Thoracic aorta (tissue), 2 donors: ENCODE measurements at places on chromosomes 11 and 22.

GRCh38 chr22:29254286-29254660, 13.5 kb downstream of the RHBDD3 start:
- no peaks in the 10 kb centered on the region for H3K36me3 ChIP-seq
- no peak for DNase-seq
- H3K27me3 ChIP-seq = no peaks in the 10 kb centered on the region
- H3K4me3 ChIP-seq = no peak overlapping the region
- no peak overlapping the region for H3K27ac ChIP-seq
- no peaks in the 10 kb centered on the region for H3K4me1 ChIP-seq

DNA sequence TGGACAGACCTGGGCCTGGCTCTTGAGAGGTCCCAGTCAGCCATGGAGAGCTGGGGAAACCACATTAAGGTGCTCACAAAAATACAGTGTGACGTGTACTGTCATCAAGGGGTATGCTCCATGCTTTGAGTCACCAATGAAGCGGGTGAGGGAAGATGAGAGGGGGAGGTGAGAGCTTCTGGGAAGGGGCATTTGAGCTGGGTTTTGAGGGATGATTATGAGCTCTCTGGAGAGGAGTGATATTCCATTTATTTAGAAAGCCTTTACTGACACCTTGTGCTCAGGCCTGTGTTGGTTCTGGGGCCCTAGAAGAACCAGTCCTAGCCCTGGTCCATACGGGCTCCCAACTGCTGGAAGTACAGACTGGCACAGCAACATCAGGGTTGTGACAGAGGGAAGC, 10.4 kb upstream of the ARHGEF17 start:
- no peaks in the 10 kb centered on the region for H3K36me3 ChIP-seq
- no peak overlapping the region for H3K4me3 ChIP-seq
- H3K4me1 ChIP-seq = peaks cover 17% of the 10 kb centered on the region
- H3K27me3 ChIP-seq = no peaks in the 10 kb centered on the region
- H3K27ac ChIP-seq = no peak overlapping the region

- H3K36me3 ChIP-seq = no peaks in the 10 kb centered on the region
- no peaks in the 10 kb centered on the region for H3K27me3 ChIP-seq
- H3K4me1 ChIP-seq = peaks cover 5% of the 10 kb centered on the region
- DNase-seq = no peak
- H3K4me3 ChIP-seq = no peak overlapping the region
- no peak overlapping the region for H3K27ac ChIP-seq
Measured at GRCh38 chr22:35955546-35955945, 73.1 kb downstream of the RBFOX2 start.

DNA sequence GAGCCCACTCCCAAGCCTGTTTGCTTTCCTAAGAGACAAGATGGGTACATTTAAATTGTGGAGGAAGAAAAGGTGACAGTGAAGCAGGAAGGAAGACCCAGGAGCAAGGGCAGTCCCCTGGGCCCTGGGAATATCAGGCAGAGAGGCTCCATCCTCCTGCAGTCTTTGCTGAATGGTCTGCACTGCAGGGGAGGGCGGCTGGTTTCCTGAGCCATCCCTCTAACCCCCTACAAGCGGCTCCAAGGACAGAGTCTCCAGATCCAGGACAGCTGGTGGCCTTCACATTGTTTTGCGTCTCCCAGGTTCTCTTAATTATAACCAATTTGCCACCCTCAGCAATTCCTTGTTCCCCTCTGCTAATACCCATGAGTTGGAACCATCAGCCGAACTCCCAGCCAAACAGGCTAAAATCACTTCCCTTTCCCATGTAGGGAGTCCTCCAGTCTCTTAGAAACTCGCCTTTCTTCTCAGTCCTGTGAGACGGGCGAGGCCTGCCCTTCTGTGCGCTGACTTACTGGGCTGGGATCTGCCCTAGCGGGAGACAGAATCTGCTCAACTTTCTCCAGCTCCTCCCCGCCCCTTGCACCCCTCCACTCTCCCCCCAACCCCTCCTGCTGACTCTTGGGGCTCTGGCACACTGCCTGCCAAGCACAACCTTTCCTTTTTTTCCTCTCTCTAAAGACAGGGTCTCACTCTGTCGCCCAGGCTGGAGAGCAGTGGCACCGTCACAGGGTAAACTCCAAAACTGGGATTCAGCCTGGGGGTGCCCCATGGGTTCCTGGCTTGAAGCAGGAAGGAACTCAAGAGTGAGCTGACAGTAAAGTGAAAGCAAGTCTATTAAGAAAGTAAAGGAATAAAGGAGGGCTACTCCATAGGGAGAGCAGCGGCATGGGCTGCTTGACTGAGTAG, 53.4 kb upstream of the EMID1 start:
- peak overlapping the region; percentile 66 for H3K27ac ChIP-seq
- H3K4me3 ChIP-seq = peak overlapping the region; percentile 52
- DNase-seq = no peak
- H3K27me3 ChIP-seq = no peaks in the 10 kb centered on the region
- no peaks in the 10 kb centered on the region for H3K36me3 ChIP-seq

GRCh38 chr11:28439403-28439802, 331.2 kb downstream of the METTL15 start:
- no peaks in the 10 kb centered on the region for H3K36me3 ChIP-seq
- DNase-seq = no peak
- peaks cover 6% of the 10 kb centered on the region for H3K4me1 ChIP-seq
- H3K4me3 ChIP-seq = no peak overlapping the region
- H3K27ac ChIP-seq = no peak overlapping the region

DNA sequence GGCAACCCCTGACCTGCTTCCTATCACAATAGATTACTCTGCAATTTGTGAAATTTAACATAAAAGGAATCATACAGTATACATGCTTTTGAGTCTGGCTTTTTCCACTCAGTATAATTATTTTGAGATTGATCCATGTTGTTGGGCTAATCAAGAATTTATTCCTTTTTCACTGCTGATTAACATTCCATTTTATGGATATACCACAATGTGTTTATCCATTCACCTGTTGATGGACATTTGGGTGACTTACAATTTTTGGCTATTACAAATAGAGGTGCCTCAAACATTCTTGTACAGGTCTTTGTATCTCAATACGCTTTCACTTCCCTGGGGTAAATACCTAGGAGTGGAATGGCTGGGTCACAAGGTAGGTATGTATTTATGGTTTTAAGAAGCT, 24.9 kb downstream of the TENM4 start:
- DNase-seq = no peak
- H3K27ac ChIP-seq = no peak overlapping the region
- H3K4me3 ChIP-seq = no peak overlapping the region
- peaks cover 29% of the 10 kb centered on the region for H3K4me1 ChIP-seq

DNA sequence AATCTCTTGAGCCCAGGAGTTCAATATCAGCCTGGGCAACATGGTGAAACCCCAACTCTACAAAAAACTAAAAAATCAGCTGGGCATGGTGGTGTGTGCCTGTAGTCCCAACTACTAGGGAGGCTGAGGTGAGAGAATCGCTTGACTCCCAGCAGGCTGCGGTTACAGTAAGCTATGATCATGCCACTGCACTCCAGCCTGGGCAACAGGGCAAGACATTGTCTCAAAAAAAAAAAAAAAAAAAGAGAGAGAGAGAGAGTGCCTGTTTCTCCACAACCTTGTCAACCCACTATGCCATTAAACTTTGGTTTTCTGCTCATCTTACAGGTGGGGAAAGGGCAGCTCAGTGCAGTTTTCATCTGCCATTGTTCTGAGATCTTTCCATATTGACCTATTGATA, 5.1 kb downstream of the FOLR3 start:
- H3K36me3 ChIP-seq = no peaks in the 10 kb centered on the region
- no peaks in the 10 kb centered on the region for H3K4me1 ChIP-seq
- no peak overlapping the region for H3K4me3 ChIP-seq
- H3K27me3 ChIP-seq = no peaks in the 10 kb centered on the region
- no peak for DNase-seq

DNA sequence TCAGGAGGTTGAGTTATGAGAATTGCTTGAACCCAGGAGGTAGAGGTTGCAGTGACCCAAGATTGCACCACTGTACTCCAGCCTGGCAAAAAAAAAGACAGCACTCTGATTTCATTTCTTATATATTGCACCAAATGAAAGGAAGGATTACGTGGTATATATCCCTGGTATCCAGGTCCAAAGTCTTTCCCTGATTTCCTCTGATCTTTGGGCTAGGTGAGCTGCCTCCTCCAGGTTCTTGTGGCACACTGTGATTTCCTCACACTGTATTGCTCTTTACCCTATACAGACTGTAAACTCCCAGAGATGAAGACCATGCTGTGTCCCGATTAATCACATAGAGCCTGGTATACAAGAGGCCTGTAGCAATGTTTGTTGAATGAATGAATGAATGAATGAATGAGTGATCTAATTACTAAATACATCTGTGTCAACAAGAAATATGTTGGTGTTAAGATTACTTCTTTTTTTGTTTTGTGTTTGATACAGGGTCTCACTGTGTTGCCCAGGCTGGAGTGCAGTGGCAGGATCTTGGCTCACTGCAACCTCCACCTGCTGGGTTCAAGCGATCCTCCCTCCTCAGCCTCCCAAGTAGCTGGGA, 9.3 kb upstream of the POLD3 start:
- DNase-seq = no peak
- H3K36me3 ChIP-seq = no peaks in the 10 kb centered on the region
- no peak overlapping the region for H3K27ac ChIP-seq
- H3K4me3 ChIP-seq = no peak overlapping the region
- H3K27me3 ChIP-seq = no peaks in the 10 kb centered on the region

DNA sequence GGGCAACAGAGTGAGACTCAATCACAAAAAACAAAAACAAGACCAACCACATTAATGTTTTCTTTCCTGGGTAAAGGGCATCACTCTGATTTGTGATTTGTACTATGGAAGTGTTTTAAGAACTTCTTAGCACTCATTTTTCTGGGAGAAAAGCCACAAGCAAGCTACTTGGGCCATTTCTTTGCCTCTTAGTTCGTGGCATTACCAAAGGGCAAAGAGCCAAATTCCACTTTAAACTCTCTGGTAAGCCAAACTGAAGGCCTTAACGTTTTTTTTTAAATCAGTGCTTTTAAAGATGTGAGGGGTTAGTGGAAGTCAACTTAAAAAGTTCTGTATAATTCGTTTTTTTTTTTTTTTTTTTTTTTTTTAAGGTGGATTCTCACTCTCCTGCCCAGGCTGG, 36.9 kb downstream of the CAT start:
- no peak for DNase-seq
- no peaks in the 10 kb centered on the region for H3K27me3 ChIP-seq
- no peaks in the 10 kb centered on the region for H3K4me1 ChIP-seq
- H3K27ac ChIP-seq = no peak overlapping the region

DNA sequence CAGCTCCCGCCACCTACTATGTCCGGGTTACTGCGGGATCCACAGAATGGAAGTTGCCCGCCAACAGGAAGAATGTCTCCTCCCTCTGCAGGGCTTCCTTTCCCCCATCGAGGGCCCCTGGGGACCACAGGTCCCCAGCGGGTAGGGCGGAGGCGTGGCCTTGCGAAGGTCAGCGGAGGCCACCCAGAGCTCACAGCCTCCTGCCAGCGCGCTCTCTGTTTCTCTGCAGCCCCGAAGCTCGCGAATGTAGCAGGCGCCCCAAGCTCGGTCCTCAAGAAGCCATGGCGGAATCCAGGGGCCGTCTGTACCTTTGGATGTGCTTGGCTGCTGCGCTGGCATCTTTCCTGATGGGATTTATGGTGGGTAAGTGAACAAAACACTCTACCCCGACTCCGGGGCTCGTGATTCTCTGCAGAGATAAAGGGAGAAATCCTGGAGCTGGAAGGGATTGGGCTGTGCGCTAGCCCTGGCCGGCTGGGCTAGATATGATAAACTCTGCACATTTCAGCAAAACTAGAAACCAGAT, at the start of gene NAALAD2:
Gene NAALAD2, plus strand, starts transcription at position 186 of the 526 bp plus-strand sequence. Its CDS starts 96 bp downstream, at position 282.
- H3K27ac ChIP-seq = no peak within 1 kb of the TSS
- H3K4me1 ChIP-seq = peaks cover 8% of the 10 kb centered on the region
- DNase-seq = no peak
- peak within 1 kb of the TSS; percentile 75 for H3K4me3 ChIP-seq

- H3K4me3 ChIP-seq = no peak overlapping the region
- H3K4me1 ChIP-seq = peaks cover 9% of the 10 kb centered on the region
- DNase-seq = no peak
Measured at GRCh38 chr11:66190786-66191185, 77.7 kb upstream of the RAB1B start.

DNA sequence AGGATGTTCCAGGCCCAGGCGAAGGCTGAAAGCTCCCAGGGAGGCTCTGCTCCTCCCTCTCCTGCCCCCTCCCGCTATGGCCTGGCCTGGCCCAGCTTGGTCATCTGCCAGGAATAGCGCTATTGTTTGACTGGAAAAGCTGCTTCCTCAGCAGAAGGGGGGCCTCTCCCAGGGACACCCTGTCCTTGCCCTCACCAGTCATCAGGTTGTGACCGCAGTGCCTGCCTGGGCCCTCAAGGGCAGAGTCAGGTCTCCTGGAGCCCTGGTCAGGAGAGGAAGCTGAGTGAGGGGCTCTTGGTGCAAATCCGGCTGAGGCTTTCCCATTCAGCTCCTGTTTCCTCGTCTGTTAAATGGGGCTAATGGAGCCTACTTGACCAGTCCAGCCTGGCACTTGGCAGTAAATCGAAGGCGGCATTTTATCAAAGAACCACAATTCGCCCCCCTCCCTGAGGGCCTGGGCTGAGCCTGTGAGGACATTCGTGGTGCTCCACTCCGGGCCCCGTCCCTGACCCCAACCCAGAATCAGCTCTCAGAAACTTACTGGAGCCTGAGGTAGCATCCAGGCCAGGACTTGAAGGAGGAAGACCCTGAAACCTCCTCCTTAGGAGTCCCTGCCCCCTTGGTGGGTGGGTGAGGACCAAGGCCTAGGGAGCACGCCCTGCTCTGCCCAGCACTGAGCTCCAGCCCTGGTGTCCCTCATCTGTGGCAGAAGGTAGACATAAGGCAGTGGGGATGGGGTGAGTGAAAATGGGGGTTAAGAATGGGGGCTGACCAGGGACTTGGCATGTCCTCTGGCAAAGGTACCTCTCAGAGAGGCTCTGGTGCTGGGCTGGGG, 2.0 kb upstream of the CASTOR1 start:
- H3K4me3 ChIP-seq = no peak overlapping the region
- H3K4me1 ChIP-seq = peaks cover 42% of the 10 kb centered on the region
- H3K27me3 ChIP-seq = no peaks in the 10 kb centered on the region
- peak; percentile 84 for DNase-seq
- H3K36me3 ChIP-seq = peaks cover 49% of the 10 kb centered on the region
- peak overlapping the region; percentile 96 for H3K27ac ChIP-seq

DNA sequence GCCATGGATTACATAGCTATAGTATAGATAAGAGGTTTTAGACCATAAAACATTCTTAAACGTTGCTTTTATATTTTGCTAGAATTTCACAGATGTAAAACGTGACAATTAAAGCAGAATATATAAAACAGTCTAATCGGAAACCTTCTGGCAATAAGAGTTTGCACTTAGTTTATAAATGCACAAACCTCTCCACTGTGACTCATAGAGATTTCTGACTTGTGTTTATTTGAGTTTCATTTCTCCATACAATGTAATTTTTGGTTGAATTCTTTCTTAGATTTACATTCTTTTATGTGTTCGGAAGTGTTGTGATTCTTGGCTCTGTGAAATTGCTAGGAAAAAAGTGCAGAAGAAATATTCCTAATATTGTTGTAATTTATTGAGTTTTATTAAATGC, 288.7 kb upstream of the CTSC start:
- H3K36me3 ChIP-seq = no peaks in the 10 kb centered on the region
- DNase-seq = no peak
- H3K27ac ChIP-seq = no peak overlapping the region
